K562 (cell line): ENCODE measurements at places on chromosomes 7 and 10.

DNA sequence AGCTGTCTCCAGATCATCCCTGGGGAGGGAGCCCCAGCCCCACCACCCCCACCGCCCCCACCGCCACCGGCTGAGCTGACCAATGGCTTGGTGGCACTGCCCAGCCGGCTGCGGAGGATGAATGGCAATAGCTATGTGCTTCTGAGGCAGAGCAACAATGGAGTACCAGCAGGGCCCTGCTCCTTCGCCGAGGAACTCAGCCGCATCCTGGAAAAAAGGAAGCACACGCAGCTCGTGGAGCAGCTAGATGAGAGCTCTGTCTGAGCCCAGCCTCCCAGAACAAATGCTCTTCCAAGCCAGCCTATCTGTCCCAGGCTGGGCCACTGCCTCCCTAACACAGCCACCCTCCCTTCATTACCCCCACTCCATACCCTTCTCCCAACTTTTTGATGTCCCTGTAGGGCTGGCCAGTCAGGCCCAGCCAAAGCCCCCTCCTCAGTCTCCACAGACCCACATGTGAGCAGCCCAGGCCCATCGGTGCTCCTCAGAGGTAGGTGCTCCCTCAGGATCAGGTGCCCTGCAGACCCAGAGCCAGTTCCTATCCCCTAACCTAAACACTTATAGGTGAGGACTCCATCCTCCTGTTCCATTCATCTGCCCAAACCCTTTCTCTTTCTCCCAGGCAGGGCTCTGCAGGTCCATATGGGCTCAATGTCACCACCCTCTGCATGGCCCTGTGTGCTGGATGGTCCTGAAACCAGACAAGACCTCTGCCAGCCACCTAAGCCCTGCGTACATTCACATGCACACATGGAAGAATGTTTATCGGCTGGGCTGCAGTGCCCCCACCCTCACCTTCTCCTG lies 3.2 kb downstream of the MRPL43 start:
- H3K27me3 ChIP-seq: no peaks in the 10 kb centered on the region
- no peak overlapping the region for H3K27ac ChIP-seq
- H3K36me3 ChIP-seq: peaks cover 38% of the 10 kb centered on the region; the same call in 2 of the 3 replicates
- H3K4me3 ChIP-seq: no peak overlapping the region
- DNase-seq: no peak

- no peak for DNase-seq
- H3K4me3 ChIP-seq: no peak overlapping the region
- no peaks in the 10 kb centered on the region for H3K4me1 ChIP-seq
- H3K27ac ChIP-seq: no peak overlapping the region
- H3K36me3 ChIP-seq: no peaks in the 10 kb centered on the region
These were observed 45.4 kb downstream of the ST7 start for GRCh38 chr7:116998567-116999175.

GRCh38 chr7:129150199-129150996 lies 5.9 kb downstream of the TSPAN33 start:
- H3K4me1 ChIP-seq: peaks cover 17% of the 10 kb centered on the region; the same call in 2 of the 3 replicates
- no peak overlapping the region for H3K27ac ChIP-seq
- H3K4me3 ChIP-seq: no peak overlapping the region

- no peaks in the 10 kb centered on the region for H3K36me3 ChIP-seq
- H3K4me1 ChIP-seq: peaks cover 40% of the 10 kb centered on the region
- H3K4me3 ChIP-seq: no peak overlapping the region
- DNase-seq: peak; percentile 54
These were observed 39.2 kb downstream of the CAMK2B start for GRCh38 chr7:44286182-44286617.

DNA sequence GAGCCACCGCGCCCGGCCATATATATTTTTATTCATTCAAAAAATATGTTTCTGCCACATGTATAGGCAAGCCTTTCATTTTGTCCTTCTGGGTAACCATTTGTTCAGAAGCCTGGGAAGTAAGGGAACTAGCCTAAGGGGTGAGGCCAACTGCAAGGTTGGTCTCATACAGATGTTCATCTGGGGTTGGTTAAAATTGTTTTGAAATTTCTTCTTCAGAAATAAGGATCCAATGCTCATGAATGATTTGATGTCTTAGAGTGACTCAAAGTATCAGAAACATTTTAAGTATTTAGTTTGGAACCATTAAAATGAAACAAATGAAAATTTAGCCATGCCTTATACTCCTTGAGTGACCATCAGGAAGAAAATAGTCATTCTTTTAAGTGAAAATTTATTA lies 397.2 kb downstream of the SUGCT start:
- no peak for DNase-seq
- H3K27ac ChIP-seq: no peak overlapping the region
- H3K36me3 ChIP-seq: no peaks in the 10 kb centered on the region
- no peaks in the 10 kb centered on the region for H3K4me1 ChIP-seq

- no peak overlapping the region for H3K4me3 ChIP-seq
- H3K36me3 ChIP-seq: no peaks in the 10 kb centered on the region
- H3K27me3 ChIP-seq: no peaks in the 10 kb centered on the region
- DNase-seq: no peak
- H3K4me1 ChIP-seq: no peaks in the 10 kb centered on the region
These were observed 24.5 kb upstream of the CUBN start for GRCh38 chr10:17154116-17154515.

DNA sequence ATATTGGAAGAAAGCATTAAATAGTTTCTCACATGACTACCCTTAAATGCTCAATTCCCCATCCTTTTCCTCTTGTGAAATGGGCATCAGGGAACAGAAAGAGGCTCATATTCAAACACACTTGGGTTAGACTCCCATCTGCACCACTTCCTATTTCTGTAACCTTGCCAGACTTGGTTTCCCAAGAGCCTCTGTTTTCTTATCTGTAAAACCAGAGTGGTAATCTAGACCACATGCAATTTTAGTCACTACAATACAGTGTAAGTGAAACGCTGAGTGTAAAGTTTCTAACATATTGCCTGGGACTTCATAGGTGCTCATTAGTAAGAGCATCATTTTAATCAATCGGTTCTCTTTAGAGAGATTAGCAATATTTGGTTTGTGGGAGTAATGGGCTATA lies 136.3 kb downstream of the SORCS1 start:
- H3K4me1 ChIP-seq: peaks cover 74% of the 10 kb centered on the region
- peak overlapping the region; percentile 8; the same call in 1 of the 3 replicates for H3K27ac ChIP-seq
- H3K36me3 ChIP-seq: peaks cover 4% of the 10 kb centered on the region; the same call in 1 of the 3 replicates
- H3K4me3 ChIP-seq: no peak overlapping the region

DNA sequence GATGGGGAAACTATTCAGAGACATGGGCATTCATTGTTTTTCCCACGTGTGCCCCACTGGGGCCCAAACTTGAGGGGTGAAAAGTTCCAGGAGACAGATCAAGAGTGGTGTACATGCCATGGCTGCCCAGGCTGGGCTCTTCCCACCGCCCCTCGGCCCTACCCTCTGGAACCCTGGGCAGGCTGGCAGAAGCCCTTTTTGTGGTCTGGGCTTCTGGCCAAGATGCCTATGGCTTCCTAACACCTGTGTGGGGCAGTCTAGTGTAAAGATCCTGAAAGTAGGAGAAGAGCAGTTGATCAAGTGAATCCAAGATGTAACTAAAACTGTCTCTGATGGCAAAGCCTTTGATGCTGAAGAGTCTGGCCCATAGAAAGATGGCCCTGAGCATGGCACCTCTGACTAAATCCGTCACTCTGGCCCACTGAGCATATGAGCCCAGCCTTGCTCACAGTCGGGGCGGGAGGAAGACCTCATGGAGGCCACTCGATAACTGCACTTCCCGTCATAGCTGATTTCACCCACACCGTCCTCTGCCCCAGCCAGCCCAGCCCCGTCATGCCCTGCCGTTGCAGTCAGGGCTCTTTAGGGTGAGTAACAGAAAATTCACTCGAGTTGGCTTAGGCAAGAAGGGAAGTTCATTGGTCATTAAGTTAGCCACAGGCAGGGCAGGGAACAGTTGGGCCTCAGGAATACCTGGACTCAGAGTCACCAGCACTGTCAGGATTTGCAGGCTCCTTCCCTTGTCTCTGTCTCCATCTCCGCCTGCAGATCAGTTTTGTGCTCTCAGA lies 37.9 kb upstream of the MTPAP start:
- H3K27ac ChIP-seq: no peak overlapping the region
- no peaks in the 10 kb centered on the region for H3K27me3 ChIP-seq
- no peak for DNase-seq

GRCh38 chr10:133379152-133379800 lies at the start of gene PAOX:
Gene PAOX, plus strand, starts transcription at chr10:133379262. Its CDS starts 55 bp downstream, at chr10:133379317.
- H3K4me3 ChIP-seq: peak within 1 kb of the TSS; percentile 58
- H3K27ac ChIP-seq: peak within 1 kb of the TSS; percentile 30; the same call in 2 of the 3 replicates
- peak; percentile 71 for DNase-seq
- H3K36me3 ChIP-seq: no peaks in the 10 kb centered on the region
- H3K4me1 ChIP-seq: peaks cover 37% of the 10 kb centered on the region
- no peaks in the 10 kb centered on the region for H3K27me3 ChIP-seq

- no peaks in the 10 kb centered on the region; the same call in 2 of the 3 replicates for H3K27me3 ChIP-seq
- H3K4me1 ChIP-seq: no peaks in the 10 kb centered on the region
- no peak overlapping the region for H3K27ac ChIP-seq
- no peak overlapping the region for H3K4me3 ChIP-seq
- peaks cover 8% of the 10 kb centered on the region; the same call in 2 of the 3 replicates for H3K36me3 ChIP-seq
These were observed 77.4 kb downstream of the ALOX5 start for GRCh38 chr10:45451407-45451806.

GRCh38 chr10:120457431-120458172 lies 575 bp downstream of the PLPP4 start:
- H3K4me1 ChIP-seq: peaks cover 12% of the 10 kb centered on the region
- DNase-seq: no peak
- no peak overlapping the region for H3K27ac ChIP-seq
- H3K27me3 ChIP-seq: no peaks in the 10 kb centered on the region
- H3K4me3 ChIP-seq: no peak overlapping the region

- no peaks in the 10 kb centered on the region for H3K36me3 ChIP-seq
- H3K27me3 ChIP-seq: peaks cover 33% of the 10 kb centered on the region
- H3K4me1 ChIP-seq: no peaks in the 10 kb centered on the region
- no peak overlapping the region for H3K27ac ChIP-seq
These were observed 903 bp upstream of the KCNMA1 start for GRCh38 chr10:77638321-77639101.

GRCh38 chr10:133438711-133439273 lies 14.4 kb upstream of the SPRN start:
- no peak overlapping the region for H3K4me3 ChIP-seq
- no peaks in the 10 kb centered on the region for H3K36me3 ChIP-seq
- H3K27me3 ChIP-seq: peaks cover 7% of the 10 kb centered on the region; the same call in 1 of the 2 replicates
- DNase-seq: peak; percentile 55
- peaks cover 3% of the 10 kb centered on the region; the same call in 1 of the 2 replicates for H3K4me1 ChIP-seq

DNA sequence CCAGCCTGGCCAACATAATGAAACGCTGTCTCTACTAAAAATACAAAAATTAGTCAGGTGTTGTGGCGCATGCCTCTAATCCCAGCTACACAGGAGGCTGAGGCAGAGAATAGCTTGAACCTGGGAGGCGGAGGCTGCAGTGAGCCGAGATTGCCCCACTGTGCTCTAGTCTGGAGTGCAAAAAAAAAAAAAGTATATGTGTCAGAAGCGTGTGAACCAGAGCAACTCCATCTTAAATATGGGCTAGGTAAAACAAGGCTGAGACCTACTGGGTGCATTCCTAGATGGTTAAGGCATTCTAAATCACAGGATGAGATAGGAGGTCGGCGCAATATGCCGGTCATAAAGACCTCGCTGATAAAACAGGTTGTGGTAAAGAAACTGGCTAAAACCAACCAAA lies 6.2 kb downstream of the CCL24 start:
- H3K4me3 ChIP-seq: no peak overlapping the region
- no peak overlapping the region for H3K27ac ChIP-seq
- no peaks in the 10 kb centered on the region for H3K36me3 ChIP-seq
- H3K27me3 ChIP-seq: no peaks in the 10 kb centered on the region
- DNase-seq: no peak
- H3K4me1 ChIP-seq: peaks cover 4% of the 10 kb centered on the region; the same call in 1 of the 3 replicates

DNA sequence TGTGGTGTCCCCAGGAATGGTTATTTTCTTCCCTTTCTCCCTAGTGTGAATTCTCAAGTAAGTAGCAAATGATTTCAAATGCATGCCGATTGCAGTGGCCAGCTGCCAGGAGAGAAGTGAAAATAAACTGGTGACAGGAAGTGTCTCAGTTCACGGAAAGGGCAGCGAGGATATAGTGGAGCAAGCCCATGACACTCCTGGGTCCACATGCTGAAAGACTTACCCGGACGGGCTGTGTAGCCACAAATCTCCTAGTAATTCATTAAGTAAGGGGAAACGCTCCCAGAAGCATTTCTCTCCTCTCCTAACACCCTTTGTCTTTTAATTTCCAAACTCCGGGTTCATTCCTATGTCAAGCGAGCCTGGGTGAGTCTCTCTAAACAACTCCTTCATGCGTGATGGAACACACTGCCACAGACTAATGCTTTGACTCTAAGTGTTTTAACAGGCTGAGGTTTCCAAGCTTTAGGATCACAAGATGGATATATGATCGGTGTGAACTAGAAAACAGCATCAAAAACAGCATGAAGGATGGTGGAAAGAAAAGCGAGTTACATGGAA lies 125.6 kb downstream of the CYP26A1 start:
- no peaks in the 10 kb centered on the region; the same call in 2 of the 3 replicates for H3K4me1 ChIP-seq
- peak overlapping the region; percentile 26; the same call in 1 of the 3 replicates for H3K27ac ChIP-seq
- no peaks in the 10 kb centered on the region for H3K27me3 ChIP-seq
- no peak for DNase-seq
- no peaks in the 10 kb centered on the region for H3K36me3 ChIP-seq

DNA sequence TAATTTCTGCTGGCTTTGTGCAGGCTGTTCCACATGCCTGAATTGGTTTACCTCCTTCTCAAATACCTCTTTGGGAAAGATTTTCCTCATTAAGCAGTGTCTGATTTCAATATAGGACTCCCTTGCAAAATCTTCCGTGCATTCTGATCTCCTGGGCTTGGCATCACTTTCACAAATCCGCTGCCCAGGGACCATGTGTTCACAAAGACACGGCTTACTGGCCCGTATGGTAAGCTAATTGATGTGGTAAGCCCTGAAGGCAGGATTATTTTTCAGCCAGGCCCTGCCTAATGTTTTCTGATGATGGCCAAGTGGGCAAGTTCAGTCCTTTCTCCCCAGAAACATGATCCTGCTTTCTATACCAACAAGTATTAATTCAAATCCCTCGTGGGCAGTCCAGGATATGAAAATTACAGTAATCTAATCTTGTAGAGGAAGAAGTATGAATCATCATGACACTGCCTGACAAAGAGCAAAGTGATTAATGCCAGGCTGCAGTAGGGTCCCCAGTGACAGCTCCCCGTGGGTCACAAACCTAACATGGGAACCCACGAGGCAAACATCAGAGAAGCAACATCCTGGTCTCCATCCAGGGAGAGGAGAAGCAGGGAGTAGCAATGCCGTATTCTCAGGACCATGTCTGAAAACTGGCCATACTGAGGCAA lies 11.6 kb upstream of the SVIL start:
- H3K4me3 ChIP-seq: no peak overlapping the region
- no peak overlapping the region for H3K27ac ChIP-seq
- no peaks in the 10 kb centered on the region for H3K36me3 ChIP-seq
- peaks cover 11% of the 10 kb centered on the region for H3K27me3 ChIP-seq
- no peaks in the 10 kb centered on the region for H3K4me1 ChIP-seq
- no peak for DNase-seq

DNA sequence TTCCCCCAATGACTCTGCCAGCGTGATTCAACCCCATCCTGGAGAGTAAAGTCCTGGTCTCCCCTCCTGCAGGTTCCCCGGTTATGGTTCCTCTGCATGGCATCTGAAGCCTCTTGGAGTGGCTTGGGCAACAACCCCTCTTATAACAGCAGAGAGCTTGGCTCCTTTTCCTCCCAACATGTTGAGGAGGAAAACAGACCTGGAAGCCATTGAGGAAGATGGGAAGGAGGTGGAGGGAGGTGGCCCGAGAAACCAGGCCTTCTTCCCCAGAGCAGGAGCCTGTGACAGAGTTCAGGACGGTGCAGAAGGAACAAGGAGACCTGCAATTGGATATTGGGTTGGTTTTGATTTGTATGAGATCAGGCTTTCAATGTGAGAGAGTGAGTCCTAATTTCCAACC lies 184.0 kb upstream of the ADCY1 start:
- H3K4me3 ChIP-seq: no peak overlapping the region
- H3K36me3 ChIP-seq: no peaks in the 10 kb centered on the region
- H3K4me1 ChIP-seq: no peaks in the 10 kb centered on the region
- peaks cover 11% of the 10 kb centered on the region; the same call in 1 of the 2 replicates for H3K27me3 ChIP-seq
- no peak overlapping the region for H3K27ac ChIP-seq
